ENCODE measurements at places on chromosomes 13 and 19.

- no peak for DNase-seq
Observed at GRCh38 chr19:16207063-16207462, 9.4 kb downstream of the AP1M1 start.

DNA sequence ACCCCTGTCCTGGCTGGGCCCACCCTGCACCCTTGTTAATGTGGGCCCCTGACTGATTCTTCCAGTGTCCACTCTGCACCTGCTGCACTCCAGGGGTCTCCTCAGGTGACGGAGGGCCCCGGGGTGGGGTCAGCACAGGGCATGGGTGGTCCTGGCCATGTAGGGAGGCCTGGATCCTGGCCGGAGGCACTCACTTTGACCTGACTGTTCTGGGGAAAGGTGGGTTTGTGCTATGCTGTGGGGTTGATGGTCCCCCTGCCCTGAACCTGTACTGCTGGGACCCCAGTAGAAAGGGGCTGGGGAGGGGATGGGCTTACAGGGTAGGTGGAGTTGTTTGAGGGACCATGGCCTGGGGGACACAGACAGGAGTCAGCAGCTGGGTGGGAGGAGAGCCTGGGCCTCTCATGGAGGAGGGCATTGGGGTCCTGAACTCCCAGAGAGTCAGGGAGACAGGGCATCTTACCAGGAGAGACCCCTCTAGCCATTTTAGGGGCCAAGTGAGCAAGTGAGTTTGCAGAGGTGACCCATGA, 25.8 kb upstream of the CEACAM1 start:
- DNase-seq, result no peak

- DNase-seq, result no peak
Observed at GRCh38 chr13:111508164-111508870, 187.9 kb downstream of the TEX29 start.

DNA sequence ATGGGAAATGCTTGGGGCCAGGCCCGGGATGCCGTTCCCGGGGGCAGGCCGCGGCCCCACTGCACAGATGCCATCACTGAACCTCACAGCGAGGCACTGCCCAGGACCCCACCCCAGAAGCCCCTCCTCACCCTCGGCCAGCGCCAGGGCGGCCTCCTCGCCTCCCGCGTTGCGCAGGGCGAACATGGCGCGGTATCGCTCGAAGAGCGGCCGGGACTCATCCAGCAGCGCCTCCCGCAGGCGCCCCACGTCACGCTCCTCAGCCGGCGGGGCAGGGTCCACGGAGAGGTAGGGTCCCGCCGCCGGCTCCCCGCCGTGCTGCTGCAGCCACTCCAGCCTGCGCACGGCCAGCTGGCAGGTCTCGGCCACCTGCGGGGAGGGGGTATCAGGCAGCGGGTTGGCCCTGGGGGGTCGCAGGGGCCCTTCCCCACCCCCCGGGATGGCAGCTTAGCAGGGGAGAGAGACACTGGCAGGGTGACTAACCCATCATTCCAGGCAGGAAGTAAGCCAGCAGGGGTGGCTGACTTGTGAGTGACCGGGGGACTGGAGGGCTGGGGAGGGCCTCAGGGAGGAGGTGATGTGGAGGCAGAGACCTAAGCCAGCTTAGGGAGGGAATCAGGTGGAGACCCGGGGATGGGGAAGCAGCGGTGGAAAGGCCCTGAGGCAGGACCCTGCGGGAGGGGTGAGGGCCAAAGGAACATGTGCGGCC, 8.2 kb downstream of the DOHH start:
- DNase-seq, result no peak

DNA sequence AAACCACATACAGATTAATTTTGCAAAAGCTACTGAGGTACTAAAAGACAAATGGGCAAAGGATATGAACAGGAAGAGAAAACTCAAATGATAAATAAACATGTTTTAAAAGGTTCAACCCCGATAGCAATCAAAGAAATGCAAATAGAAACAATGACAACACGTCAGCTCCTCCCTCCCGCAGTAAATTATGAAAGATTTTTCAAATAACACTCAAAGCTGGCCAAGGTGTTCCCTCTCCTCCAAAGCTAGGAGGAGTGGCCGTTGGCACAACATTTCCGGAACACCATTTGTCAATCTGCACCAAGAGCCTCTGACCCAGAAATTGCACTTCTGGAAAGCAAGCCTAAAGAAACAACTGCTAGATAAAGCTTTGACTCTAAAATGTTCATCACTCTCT, 28.3 kb downstream of the INSR start:
- DNase-seq, result no peak

DNA sequence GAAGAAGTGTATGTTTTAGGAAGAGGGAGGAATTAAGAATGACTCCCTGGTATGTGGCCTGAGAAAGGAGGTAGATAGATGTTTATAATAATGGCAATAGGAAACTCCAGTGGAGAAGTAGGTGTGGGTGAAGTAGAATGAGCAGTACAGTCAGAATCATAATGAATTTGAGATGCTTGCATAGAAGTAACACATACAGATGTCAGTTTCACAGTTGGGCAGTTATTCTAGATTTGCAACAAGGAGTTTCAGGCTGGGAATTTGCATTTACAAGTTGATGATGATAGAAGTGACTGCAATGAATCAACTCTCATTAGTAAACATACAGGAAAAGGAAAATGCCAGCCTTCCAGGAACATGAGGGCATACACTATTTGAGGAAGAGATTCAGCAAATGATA, 149.0 kb downstream of the SLITRK1 start:
- no peak for DNase-seq

DNA sequence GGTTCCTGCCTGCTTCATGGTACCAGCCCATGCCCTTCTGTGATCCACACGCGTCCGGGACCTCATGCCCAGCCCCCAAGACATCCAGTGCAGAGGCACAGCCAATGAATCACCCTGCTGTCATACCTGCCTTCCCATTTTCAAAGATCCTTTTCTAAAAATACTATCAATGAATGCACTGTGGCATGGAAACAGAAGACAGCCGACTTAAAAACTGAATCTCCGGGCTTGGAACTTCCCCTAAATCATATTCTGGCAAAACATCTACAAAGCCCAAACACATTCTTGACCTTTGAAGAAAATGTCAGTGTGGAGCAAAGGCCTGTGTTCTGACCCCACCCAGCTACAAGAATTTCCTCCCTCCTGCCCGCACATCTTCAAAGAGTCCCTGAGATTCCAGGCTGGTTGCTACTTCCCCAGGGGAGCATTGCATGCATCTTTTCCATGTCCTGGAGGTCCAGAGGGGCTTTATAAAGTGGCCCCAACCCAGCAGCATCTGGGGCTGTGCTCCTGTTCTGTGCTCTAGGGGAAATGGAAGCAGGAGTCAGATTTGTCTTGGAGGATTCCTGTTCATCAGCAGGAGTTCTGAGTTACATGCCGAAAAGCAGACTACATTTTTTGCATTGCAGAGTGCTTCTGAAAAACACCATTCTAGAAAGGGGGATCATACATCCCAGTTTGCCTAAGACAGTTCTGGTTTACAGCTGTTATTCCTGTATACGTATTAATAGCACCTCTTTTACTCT, 135.2 kb downstream of the USP12 start:
- DNase-seq, result peak; percentile 28

GRCh38 chr19:48963371-48964204, 1.5 kb upstream of the FTL start:
- DNase-seq, result peak; percentile 82

DNA sequence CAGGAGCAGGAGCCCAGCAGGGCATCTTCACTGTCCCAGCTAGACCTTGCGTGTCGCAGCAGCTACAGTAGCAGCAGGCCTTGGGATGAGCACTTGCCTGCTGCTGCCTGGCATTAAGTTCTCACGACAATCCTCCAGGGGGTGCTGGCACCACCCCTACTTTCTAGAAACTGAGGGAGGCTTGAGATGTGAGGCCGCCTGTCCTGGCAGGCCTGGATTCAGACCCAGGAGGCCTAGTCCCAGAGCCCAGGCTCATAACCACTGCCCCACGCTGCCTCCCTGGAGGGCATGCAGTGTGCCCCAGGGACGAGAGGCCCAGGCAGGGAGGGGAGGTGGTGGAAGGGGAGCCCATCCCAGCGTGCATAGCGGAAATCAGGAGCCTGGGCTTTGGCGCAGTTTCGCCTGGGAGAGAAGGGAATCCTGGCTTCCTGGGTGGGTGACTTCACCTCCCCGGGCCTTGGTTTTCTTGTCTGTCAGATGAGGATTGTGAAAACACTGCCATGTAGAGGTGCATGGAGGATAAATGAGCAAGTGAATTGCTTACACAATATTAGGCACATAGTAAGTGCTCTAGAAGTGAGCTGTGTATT, 26.1 kb downstream of the PPP5C start:
- DNase-seq, result peak; percentile 11

GRCh38 chr19:19448238-19448544, 42.7 kb downstream of the GATAD2A start:
- DNase-seq, result no peak

GRCh38 chr13:50831512-50831911, 12.0 kb downstream of the DLEU7 start:
- DNase-seq, result no peak

DNA sequence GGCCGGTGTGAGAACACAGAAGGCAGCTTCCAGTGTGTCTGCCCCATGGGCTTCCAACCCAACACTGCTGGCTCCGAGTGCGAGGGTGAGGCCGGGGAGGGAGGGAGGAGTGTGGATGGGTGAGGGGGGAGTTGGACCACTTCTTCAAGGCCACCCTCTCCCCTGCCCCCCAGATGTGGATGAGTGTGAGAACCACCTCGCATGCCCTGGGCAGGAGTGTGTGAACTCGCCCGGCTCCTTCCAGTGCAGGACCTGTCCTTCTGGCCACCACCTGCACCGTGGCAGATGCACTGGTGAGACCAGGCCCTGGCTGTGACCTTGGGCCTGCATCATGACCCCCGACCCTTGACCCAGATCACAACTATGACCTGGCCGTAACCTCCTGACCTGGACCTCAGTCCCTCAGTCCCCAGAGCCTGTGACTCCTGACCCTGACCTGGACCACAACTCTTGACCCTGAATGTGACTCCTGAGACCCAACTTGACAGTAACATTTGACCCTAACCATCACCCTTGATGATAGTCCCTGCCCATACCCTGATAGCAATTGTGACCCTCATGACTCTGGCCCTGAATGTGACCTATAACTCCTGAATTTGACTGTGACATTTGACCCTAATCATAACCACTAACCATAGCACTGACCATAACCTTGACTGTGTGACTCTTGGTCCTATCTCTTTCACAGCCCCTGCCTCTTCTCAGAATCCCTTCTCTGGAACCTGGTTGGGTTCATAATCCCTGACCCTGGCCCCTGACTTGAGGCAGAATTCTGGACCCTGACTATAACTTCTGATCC, 10.9 kb downstream of the LTBP4 start:
- no peak for DNase-seq

GRCh38 chr19:33193865-33194362, at the start of gene LRP3:
TSS of gene LRP3 (plus strand) at chr19:33194330. CDS start at chr19:33194786, 456 bp downstream.
- DNase-seq, result no peak

DNA sequence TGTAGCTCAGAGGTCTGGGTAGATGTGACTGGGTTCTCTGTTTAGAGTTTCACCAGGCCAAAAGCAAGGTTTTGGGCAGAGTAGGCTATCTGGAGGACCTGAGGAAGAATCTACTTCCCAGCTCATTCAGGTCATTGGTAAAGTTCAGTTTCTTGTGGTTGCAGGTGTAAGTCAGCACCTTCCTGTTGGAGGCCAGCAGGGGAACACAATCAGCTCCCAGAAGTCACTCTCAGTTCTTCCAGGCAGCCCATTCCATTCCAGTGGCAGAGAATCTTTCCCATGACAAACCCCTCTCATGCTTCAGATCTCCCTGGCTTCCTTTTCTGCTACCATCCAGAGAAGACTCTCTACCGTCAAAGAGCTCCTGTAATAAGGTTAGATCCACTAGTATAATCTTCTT, 176.2 kb upstream of the UFM1 start:
- DNase-seq, result no peak

DNA sequence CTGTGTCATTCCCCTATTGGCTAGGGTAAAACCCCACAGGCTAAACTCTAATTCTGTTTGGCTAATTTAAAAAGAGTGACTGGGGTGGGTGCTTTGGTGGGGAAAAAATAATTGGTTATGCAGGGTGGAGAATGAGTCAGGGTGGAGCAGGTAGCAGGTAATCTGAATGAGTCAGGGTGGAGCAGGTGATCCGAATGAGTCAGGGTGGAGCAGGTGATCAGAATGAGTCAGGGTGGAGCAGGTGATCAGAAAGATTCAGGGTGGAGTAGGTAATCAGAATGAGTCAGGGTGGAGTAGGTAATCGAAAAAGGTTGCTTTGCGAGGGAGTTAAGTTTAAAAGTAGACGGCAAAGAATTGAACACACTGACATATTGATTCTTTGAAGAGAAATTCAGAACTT, 1218.8 kb upstream of the ATXN8OS start:
- DNase-seq, result no peak

- no peak for DNase-seq
Observed at GRCh38 chr19:13012690-13013608, 17.7 kb downstream of the NFIX start.

- no peak for DNase-seq
Observed at GRCh38 chr19:11887234-11887610, 360 bp upstream of the ZNF69 start.

GRCh38 chr19:55913643-55914268, 18.4 kb downstream of the NLRP13 start:
- no peak for DNase-seq

DNA sequence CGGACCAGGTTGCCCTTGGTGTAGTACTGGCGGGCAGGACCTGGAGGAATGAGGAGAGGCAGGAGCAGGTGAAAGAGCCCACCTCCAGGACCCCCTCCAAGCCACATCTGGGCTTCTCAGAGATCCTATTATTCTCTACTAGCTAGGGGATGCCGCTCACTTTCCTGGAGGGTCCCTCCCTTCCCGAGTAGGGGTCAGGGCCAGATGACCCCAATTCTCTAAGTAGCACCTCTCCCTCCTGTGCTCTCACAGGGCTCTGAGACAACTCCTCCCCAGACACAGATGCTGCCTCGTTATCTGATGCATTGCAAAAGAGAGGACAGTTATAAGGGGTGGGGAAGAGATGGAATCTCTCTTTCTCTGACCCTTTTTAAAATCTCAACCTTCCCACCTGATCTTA, 22.9 kb downstream of the GP6 start:
- no peak for DNase-seq

DNA sequence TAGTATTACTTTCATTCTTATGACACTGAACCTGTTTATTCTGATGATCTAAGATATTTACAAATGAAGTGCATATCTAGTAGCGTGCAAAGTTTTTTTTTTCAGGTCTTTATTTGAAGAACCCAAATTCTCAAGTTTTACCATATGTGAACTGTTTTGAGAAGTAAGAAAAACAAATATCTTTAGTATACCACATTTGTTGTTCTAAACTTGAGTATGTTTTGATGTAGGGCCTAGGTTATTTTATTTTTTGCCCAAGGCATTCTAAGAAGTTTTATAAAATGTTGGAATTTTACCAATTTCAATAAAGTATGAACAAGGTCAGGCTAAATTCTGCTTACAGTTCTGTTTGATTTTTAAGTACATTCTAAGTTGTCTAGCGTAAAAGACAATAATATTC, 213.5 kb downstream of the PCCA start:
- no peak for DNase-seq

- no peak for DNase-seq
Observed at GRCh38 chr13:36769126-36769525, 49.9 kb upstream of the RFXAP start.
